ENCODE measurements at places on chromosomes 7 and 10. TPM values are rescaled to one million over a fixed set of nuclear protein-coding genes. Genes with fewer than 3 reads are reported as not detected.

The GNAI1 gene
- 94.1 TPM for total RNA-seq

The ZNF239 gene
- total RNA-seq: 17.3 TPM

The WNT8B gene
- 0.69 TPM for total RNA-seq

The FOXI2 gene
- not detected for total RNA-seq

The UPF2 gene
- total RNA-seq: 22.6 TPM

The ZNF92 gene
- 36.9 TPM for total RNA-seq

The SLC39A12 gene
- 20.1 TPM for total RNA-seq

The CRTAC1 gene
- total RNA-seq: 55.8 TPM

The LIPN gene
- not detected for total RNA-seq

The LIPK gene
- total RNA-seq: not detected

The PALS2 gene
- total RNA-seq: 150 TPM

The ADCY1 gene
- 107 TPM for total RNA-seq

The PILRA gene
- total RNA-seq: 1.2 TPM

The RAPGEF5 gene
- total RNA-seq: 62.7 TPM

The COL17A1 gene
- total RNA-seq: under 0.01 TPM

The TLX1 gene
- total RNA-seq: not detected

The FAM25A gene
- not detected for total RNA-seq

The ZP3 gene
- 1.4 TPM for total RNA-seq

The SH2B2 gene
- total RNA-seq: 10.8 TPM

The ABLIM1 gene
- total RNA-seq: 93.9 TPM

The VIPR2 gene
- 2.8 TPM for total RNA-seq

The HOXA13 gene
- total RNA-seq: not detected

The POLR2J gene
- 13.1 TPM for total RNA-seq

The AMZ1 gene
- total RNA-seq: 4.4 TPM

The IL15RA gene
- total RNA-seq: not detected

The NPC1L1 gene
- total RNA-seq: not detected

The SYNPO2L gene
- not detected for total RNA-seq

The PDK4 gene
- 8.3 TPM for total RNA-seq

The FAM171A1 gene
- total RNA-seq: 35.1 TPM

The NAPEPLD gene
- 24.0 TPM for total RNA-seq

The DNAJC30 gene
- 3.5 TPM for total RNA-seq

The CALML5 gene
- total RNA-seq: not detected

The ELOVL3 gene
- total RNA-seq: 0.92 TPM

The PALD1 gene
- total RNA-seq: 12.7 TPM

The CPED1 gene
- total RNA-seq: 4.4 TPM

The MSMB gene
- not detected for total RNA-seq

The SMKR1 gene
- total RNA-seq: 6.7 TPM

The FAM20C gene
- 30.7 TPM for total RNA-seq

The METTL27 gene
- 0.46 TPM for total RNA-seq

The HOXA11 gene
- total RNA-seq: not detected

The MORN4 gene
- total RNA-seq: 45.2 TPM

The ACBD5 gene
- total RNA-seq: 72.0 TPM

The AKR1C1 gene
- 29.1 TPM for total RNA-seq

The CHST15 gene
- total RNA-seq: 12.0 TPM

The PKD2L1 gene
- 0.46 TPM for total RNA-seq

The DEPP1 gene
- 6.2 TPM for total RNA-seq

The VWDE gene
- total RNA-seq: 2.1 TPM

The NODAL gene
- 3.5 TPM for total RNA-seq

The PRSS37 gene
- not detected for total RNA-seq

The ACSL5 gene
- total RNA-seq: 2.3 TPM

The RASA4B gene
- 17.1 TPM for total RNA-seq

The C10orf53 gene
- not detected for total RNA-seq

The CRYGN gene
- not detected for total RNA-seq

The TRUB1 gene
- total RNA-seq: 70.4 TPM

The PTN gene
- 576 TPM for total RNA-seq
